AML-193 (cell line): ENCODE measurements at places on chromosomes 5 and 9.

GRCh38 chr5:142356349-142356715 lies 31.5 kb upstream of the SPRY4 start:
- DNase-seq = no peak

DNA sequence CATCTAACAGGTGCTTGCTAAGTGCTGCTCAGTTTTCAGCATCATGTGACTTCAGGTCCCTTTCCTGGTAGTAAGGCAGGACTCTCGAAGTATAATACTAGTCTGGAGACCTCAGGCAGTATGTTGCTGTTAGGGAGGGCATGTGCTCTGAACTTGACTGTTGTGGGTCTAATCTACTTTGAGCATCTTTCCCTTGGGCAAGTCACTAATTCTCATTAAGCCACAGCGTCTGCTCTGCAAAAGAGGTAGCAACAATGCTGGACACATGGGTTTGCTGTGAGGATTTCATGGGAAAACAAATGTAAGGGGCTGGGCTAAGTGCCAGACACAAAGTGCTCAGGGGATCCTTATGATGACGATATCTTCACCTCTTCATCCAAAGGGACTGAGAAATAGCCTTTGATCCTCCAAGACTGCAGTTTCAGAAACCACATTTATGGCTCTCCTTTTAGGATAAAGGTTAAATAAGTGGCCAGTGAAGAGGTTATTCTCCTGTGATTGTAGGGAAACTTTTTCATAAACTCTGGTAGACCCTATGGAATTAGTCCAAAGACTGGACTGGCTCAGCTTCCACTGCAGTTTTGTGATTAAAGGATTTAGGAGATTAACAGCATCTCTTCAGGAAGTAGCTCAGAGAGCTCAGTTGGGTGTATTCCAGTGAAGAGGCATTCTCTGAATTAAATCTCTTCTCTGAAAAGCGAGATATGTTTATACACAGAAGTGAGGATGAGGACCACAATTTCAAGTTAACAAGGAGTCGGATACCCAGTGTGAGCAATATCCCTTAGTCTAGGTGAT lies 216.6 kb downstream of the SGCD start:
- no peak for DNase-seq

GRCh38 chr5:171801-172331 lies 19.4 kb upstream of the LRRC14B start:
- DNase-seq = no peak

DNA sequence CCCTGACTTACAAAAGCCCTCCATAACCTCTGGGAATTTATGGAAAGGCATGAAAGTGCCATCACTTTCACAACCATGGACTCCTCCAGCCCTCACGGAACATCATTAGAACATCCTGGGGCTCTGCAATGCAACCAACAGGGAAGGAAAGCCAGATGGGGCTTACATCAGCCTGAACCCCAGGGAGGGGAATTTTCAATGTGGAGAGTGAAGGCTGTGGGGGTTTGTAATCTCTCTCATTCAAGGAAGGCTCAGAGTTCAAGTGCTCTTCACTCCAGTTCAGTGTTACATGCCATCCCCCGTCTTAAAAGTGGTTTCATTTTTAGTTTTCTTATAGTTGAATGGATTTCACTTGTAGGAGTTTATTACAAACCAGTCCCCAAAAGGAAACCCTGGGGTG lies 5.7 kb downstream of the SPRY4 start:
- no peak for DNase-seq

DNA sequence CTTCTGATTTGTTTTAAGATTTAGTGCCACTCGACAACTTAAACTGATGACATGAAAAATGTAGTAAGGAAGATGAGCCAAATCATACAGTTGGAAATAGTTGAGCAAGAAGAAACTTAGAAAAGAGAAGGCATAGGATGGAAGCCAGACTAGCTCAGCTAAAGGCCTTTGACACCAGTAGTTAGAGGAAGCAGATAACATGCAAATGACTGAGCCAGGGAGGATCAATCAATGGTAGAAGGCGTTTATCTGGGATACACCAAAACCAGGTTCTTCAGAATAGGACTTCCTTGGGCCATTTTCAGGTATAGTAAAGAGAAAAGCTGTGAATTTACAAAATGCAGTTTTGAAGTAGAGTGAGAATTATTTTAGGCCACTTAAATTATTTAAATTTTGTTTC lies 3.2 kb downstream of the TDRD7 start:
- DNase-seq = peak; percentile 8
